ENCODE measurements at places on chromosomes 1 and 21.

DNA sequence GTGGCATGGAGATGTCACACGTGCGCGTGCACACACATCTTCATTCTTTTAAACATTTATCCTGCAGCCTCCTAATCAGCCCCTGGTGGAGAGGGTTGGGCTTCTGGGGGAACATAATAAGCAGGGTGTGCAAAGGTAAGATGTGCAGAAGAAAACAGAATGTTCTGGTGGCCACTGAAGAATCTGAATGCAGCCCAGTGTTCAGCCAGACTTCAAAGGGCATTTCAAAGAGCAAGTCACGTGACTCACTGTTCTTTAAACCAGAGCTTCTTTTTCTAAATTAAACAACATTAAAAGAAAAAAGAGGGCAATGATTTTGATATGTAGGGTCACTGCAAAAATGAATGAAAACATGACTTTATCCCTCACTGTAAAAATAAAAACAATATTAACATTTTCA is 89.8 kb downstream of the ABCA4 start:
- no peak for DNase-seq

- peak; percentile 76 for DNase-seq
Observed at GRCh38 chr1:97621955-97622354, 298.9 kb downstream of the DPYD start.

DNA sequence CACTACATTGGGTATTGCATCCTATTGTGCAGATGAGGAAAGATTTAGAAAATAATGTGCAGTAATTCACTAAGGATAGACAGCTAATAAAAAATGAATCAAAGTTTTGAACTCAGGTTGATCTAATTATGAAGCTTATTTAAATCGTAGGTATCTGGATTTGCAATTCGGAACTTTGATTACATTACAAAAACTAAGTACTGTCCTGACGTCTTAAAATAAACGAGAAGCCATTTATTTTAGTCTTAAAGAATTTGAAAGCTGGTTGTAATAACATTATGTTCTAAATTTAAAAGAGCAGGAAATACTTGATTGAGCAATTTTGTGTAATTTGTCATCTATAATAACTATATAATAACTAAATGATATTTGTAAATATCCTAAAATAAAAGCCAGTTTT is 235.9 kb downstream of the TPR start:
- no peak for DNase-seq

- peak; percentile 21 for DNase-seq
Observed at GRCh38 chr1:172460887-172461315, 17.0 kb upstream of the PIGC start.

GRCh38 chr1:61441723-61442262 is 283.1 kb downstream of the TM2D1 start:
- DNase-seq, result no peak

DNA sequence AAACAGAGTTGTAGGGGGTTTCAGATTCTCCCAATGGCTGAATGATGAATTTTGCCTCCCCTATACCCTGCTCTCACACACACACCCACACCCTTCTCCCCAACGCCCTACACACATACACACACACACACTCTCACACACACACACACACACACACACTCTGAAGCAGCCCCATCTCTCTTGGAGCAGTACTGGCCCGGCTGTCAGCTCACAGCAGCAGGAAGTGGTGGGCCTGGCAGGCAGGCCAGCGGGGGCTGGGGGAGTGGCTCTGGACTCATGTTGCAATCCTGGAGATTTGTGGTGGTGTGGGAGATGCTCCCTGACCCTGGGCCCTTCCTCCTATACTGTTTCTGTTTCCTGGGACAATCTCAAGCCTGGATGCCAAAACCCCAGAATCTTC is 2.2 kb downstream of the IKBKE start:
- peak; percentile 35 for DNase-seq

DNA sequence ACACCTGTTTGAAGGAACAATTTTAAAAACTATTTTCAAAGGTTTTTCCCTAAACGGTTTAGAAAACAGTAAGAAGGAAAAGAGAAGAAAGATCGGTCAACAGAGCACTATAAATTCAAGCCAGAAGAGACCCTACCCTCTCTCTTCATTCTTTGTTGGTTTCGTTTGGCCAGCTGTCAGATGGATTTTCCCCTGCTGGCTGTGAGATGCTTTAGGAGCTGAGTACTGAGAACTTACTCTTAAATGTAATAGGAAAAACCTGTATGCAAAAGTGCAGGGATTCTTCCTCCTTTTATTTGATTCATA is 1.3 kb upstream of the TXNIP start:
- no peak for DNase-seq

DNA sequence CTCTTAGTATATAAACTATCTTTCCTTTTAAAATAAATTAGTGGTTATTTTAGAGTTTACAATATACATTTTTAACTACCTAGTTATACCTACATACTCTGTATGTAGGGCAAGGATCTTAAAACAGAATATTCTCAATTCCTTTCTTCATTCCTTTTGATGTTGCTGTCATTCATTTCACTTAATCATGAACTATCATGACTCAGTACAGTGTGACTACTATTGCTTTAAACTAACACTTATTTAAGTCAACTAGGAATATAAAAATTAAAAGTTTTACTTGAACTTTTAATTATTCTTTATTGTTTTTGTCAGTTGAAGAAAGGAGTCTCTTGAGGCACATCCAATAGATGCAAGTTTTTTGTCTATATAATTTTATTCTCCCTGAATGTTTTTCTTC is 726.4 kb downstream of the BRINP3 start:
- DNase-seq, result peak; percentile 39

DNA sequence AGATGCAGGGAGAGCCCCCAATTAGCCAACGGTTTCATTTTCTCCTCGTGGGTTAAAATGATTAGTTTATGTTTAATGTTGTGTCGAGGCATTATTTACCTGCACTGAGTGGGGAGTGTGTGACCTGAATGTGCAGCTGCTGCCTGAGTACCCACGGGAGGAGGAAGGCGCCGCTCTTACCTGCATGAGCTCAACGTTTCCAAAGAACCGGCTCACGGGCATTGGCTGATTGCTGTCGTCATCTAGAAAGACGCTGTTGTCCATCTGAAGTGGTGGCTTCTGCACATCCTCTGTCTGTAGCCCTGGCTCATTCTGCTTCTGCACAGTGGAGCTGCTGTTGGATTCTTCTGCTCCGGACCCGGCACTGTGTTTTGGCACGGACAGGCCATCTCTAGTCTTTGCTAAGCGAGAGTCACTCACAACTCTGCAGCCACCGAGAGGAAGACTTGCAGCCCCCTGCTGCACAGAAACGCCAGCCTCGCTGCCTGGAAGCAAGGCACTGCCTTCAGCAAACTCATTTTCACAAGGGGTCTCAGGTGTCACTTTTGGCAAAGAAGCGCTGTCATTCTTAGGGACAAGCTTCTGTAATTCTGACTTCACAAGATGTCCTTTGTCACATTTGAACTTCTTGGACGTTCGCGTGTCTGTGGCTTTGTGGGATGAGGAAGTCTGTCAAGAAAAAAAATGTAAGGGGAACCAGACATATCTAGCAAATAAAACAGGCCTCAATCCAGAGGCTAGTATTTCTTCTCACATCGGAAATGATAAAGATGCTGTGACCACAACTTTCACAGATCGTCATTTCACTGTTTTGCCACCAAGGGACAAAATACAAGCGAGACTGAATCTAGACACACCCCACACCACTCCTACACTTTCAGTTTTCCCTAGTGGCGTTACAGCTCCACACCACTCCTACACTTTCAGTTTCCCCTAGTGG is 9.4 kb downstream of the C1orf174 start:
- DNase-seq, result peak; percentile 19

DNA sequence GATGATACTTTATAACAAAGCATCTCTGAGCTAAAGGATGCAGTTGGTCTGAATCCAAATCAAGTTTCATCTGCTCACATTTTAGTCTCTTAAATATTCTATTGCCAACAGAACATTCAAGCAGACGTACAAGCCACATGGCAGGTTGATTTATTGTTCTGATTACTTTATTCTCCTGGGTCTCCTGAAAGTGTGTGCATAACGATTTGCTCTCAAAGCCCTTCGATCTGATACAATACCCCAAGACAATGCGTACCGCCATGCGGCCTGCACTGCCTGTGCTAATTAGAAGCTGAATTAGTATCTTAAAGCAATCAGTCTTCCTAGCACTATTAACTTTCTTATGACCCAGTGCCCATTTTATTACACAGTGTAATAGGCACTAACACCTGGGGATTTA is 56.9 kb downstream of the FHAD1 start:
- no peak for DNase-seq

DNA sequence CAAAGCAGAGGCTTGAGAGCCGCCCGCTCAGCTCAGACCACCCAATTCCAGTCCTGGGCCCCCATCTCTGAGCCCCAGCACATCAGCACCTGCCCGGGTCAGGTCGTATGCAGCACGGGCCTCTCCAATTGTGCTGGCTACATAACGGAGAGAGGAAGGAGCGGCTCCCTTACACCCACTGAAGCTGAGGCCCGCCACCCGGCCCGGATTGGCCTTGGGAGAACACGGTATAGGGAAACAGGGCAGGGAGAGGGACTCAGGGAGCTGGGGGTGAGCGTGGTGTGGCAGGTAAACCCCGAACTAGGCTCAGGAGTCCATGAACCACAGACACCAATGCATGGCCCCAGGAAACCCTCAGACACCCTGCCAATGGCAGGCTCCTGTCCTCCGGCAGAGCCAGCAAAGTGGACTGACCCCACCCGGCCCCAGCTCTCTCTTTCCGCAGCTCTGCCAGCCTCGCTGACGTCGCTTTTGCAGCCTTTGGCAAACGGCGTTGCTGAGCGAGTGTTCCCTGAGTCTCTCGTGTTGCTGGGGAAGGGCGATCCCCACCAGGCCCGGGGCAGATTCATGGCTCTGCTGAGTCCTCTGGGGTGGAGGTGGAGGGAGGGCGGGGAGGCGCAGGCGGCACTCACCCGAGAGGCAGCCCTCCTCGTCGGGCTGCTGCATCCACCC is 16.5 kb downstream of the MEGF6 start:
- DNase-seq, result no peak

DNA sequence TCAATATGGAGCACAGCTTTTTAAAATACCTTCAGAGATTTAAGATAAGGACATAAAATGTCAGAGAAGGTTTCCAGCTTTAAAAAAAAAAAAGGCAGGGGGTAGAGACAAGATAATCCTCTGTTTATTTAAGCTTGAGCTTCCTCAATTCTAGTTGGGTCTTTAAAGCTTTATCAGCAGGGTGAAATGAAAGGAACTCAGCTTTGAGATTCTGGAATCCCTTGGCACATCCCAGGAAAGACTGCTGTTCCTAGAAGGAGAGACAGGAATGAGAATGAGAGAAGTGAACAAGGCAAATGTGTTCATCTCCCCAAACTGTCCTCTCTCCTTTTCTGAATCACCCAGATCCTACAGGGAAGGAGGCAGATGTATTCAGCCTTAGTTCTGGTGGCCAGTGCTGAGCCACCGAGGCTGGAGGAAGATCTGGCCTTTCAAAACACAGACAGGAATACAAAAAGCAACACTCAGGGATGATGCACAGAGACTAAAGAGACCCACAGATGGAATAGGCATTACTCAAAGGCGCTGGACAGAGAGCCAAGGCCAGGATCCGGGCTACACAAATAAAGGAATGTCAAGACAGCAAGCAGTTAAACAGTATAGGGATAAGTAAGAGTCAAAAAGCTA is 385.8 kb upstream of the DUSP10 start:
- no peak for DNase-seq
